ENCODE measurements at places on chromosomes 3 and 15. TPM values are rescaled to one million over a fixed set of nuclear protein-coding genes. Genes with fewer than 3 reads are reported as not detected.

DNA sequence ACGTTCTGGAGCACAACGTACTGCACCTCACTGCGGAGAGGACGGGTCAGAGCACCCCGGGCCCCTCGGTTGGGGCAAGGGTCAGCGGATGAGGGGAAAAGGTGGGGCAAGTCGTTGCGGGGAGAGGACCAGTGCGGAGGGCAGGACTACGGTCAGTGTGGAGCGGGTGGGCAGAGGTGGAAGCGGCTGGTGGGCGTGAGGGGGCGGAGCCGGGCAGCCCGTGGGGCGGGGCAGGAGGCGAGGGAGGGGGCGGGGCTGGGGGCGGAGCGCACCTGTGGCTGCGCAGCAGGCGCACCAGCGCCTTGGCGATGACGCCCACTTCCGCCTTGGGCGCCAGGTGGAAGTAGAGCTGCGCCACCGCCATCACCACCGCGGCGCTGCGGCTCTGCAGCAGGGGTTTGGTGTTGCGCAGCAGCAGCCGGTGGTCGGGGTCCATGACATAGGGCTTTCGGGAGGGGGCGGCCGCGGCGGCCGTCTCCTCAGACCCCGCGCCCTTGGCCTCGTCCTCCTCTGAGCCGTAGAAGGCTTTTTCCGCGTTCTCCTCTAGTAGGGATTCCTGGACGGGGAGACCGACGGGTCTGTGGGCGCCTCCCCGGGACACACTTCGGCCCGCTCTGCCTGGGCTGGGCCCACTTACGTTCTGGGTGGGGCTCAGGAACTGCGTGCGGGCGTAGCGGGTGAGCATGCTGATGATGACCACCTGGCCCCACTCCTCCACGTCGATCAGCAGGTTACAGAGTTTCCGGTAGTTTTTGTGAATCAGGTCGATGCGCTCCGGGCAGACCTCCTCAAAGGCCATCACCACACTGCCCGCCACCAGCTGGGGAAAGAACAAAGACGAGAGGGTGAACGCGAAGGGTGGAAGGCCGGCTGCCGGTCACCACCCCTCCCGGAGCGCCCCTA, 29.2 kb downstream of the AP3B2 start:
- DNase-seq, result peak; percentile 52

- DNase-seq, result no peak
Observed at GRCh38 chr15:77940381-77940947, 137.0 kb downstream of the TBC1D2B start.

CIDEC gene
- polyA plus RNA-seq, result 0.37 TPM

- DNase-seq, result no peak
Observed at GRCh38 chr15:43186003-43186353, 775 bp downstream of the CCNDBP1 start.

FHIT gene
- 26.6 TPM for polyA plus RNA-seq
